ENCODE measurements at places on chromosomes 6 and 20.
A peak's percentile ranks its signal among the peaks of the same experiment; 100 is the strongest.

DNA sequence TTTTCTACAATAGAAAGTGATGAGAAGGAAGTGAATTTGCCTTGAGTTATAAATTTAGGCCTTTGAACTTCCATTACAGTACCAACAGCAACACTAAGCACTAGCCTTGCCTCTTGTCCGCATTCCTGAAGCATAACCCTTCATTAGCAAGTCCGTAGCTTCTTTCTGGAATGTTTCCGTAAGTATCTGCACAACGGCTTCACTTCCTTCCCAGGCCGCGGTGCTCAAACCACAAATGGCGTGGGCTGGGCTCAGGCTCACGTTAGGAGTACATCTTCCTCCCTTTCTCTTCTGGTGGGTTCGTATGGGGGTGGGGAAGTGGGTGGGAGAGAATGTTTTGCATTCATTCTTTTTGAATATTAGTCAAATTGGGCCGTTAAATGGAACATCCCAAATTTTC, 193.8 kb upstream of the SNX9 start:
- no peak for DNase-seq

GRCh38 chr20:45545754-45546453, 1.3 kb downstream of the EPPIN start:
- DNase-seq = no peak

GRCh38 chr6:113632220-113632864, 224.8 kb upstream of the MARCKS start:
- peak; percentile 34 for DNase-seq

DNA sequence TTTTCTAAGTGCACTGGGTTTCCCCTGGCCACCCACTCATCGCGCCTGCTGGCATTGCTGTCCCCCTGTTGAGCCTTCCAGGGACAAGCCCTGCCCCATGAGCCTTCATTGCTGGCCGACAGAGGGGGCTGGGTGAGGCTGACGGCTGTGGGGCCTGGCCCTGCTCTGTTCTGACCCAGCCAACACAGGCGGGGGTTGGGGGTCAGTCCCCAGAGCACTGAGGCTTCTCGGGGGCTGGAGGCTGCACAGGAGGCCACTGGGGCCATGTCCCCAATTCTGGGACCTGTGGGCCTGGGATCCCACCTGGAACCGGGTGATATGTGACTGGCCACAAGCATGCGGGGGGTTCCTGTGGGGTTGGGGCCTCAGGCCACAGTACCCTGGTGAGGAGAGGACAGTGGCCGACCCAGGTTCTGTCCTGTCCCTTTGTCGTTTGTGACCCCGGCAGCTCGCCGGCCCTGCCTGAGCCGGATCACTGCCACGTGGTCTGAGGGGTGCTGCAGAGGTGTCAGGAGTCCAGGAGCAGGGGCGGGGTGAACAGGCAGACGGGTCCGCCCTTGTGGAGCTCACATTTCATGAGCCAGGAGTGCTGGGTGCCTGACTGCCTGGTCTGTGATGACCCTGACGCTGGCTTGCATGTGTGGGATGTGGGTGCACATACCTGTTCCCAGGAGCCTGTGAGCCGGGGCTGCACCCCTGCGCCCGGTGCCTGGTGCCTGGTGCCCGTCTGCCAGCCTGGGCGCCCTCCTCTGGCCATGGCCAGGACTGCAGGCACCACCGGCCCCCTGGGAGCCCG, 2.1 kb upstream of the COL20A1 start:
- DNase-seq = peak; percentile 84

DNA sequence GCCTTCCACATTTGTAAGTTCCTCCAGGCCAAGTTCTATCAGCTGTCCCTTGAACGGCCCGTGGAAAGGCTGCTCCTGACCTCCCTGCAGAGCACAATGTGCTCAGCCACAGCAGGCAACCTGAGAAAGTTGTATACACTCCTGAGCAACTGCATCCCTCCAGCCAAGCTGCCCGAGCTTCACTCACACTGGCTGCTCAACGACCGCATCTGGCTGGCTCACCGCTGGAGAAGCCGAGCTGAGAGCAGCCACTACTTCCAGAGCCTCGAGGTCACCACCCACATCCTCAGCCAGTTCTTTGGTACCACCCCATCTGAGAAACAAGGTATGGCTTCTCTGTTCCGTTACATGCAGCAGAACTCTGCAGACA, 2.1 kb downstream of the ZSWIM1 start:
- DNase-seq = no peak

DNA sequence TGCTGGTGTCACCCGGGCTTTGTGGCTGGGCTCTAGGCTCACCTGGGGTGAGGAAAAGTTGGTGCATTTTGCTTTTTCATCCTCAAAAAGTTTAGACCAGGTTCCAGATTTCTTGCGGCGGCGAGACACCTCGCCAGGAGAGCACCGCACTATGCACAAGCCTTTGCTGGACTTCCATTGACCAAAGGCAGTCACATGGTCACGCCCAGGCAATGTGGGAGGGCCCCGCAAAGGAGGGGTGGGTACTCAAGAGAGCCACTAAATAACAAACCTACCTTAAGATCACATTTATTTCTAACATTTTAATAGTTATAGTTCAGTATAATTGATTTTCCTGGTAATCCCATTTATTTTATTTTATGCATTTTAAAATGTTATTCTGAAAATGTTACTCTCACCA, 3.0 kb upstream of the KIF16B start:
- no peak for DNase-seq

DNA sequence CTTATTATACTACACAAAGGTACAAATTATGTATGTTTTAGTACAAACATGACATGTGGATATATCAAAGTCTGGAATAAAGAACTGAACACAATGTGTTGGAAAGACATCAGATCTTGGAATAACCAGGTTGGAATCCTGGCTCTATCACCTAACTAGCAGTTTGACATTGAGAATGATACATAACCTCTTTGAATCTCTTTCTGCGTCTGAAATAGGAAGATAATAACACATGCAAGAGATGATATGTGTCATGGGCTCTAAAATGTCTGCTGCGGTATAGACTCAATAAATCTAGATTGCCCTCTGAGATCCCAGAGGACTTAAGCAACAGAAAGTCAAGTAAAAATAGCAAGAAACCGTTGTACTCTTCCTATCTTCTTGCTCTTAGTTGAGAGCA, 66.8 kb upstream of the CCN2 start:
- DNase-seq = no peak

DNA sequence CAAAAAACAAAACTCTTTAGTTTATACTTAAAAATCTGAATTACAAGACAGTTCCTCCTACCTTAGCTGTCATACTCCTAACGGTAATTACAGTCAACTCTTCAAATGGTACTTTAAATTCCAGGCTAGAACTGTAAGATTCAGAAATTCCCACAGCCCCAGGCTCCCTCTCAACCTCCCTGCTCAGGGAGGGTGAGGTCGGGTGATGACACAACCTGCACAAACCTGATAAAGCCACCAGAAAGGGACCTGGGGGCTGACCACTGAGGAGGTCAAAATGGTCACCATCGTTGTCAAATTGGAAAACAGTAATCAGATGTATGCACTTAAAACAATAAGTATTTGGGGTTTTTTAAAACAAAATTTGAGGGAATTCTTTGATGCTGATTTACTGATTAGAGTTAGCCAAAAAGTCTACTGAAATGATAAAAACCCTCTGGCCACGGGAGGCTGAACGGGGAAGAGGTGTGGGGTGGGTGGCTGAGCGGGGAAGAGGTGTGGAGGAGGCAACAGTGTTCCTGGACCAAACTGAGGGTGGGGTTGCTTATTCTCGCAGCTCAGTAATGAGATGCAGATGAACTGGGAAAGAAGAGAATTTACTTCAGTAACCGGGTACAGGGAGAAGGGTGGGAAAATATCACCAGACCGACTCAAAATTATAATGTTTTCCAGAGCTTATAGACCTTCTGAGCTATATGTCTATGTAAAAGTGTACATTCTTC, 52.4 kb downstream of the SLC22A1 start:
- peak; percentile 51 for DNase-seq

DNA sequence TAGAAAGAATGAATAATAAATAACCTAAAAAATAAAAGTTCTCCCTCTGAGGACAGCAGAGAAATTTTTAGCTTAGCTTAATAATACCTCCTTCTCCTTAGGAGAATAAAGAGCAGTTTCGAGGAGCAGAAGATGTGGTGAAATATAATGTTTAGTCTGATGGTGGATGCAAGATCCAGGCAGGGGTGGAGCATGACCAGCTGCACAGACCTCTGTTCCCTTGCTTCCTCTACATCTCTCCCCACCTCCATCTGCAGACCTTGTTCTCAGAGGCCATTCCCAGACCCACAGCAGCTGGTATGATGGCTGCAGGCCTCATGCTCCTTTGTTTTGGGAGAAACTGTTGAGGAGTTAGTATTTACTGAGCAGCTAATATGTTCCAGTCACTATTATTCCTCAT, 1.5 kb downstream of the BTN3A2 start:
- DNase-seq = no peak

DNA sequence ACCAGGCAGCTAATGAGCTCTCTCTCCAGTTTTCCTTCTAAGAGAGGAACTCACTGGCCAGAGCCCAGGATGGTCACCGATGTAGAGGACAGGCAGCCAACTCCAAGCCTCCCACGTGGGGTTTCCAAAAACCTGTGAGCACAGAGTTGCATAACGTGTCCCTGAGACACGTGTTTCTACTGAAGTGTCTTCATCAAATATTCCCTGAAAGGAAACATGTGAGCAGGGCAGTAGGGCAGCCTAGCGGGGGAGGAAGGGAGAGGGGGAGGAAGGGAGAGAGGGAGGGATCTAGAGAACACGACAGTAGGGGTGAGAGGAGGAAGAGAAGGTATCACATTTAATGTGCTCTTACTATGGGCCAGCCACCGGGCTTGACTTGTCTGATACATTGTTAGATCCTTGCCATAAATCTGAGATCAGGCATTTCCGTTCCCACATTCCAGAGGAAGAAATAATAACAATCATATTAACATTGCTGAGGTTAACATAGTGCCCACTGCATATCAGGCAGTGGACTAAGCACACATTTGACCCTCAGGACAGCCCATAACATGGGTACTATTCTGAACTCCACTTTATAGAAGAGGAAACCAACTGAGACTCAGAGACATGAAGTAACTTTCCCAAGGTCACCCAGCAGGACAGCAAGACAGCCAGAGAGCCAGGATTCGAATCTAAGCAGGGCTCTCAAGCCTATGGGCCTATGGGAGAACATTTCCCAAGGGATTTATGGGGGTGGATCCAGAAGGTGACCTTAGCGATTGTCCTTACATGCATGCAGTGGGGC, 4.5 kb upstream of the SYS1 start:
- DNase-seq = no peak

GRCh38 chr6:22101163-22101562, 195.7 kb downstream of the PRL start:
- no peak for DNase-seq

- DNase-seq = no peak
Measured at GRCh38 chr6:14048837-14049236, 68.7 kb upstream of the CD83 start.

DNA sequence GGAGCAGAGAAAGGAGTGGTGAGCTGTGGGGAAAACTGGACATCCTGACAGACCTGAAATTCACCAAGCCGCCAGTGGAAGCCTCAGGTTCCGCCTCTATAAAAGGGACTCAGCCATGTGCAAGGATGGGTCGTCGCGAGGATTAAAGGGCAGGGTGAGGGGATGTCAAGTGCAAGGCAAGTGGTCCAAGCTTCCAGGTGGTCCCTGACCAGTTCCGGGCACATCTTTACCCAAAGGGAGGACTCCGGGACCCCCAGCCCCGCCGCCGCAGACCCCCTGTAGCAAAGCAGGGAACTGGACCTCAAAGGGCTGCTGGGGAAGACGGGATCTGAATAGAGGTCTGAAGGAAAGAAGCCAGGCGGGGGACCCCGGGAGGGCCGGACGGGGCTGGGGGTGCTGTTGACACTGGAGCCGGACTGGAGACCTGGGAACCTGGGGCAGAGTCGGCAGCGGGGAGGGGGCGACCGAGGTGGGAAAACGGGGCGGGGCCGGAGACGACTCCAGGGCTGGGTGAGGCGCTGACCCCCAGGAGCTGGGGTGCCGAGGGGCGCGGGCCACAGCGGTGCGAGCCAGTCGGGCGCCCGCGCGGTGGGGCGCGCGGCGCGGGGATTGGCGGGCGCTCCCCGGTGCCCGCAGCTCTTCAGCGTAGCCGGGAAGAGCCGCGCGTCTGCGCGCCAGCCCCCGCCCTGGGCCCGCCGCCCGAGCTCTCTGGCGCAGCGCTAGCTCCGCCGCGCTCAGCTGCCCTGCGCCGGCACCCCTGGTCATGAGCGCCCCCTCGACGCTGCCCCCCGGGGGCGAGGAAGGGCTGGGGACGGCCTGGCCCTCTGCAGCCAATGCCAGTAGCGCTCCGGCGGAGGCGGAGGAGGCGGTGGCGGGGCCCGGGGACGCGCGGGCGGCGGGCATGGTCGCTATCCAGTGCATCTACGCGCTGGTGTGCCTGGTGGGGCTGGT, at the start of gene SSTR4:
TSS of gene SSTR4 (plus strand) at position 592 of the 951 bp plus-strand sequence. CDS start at position 764, 172 bp downstream.
- DNase-seq = no peak

DNA sequence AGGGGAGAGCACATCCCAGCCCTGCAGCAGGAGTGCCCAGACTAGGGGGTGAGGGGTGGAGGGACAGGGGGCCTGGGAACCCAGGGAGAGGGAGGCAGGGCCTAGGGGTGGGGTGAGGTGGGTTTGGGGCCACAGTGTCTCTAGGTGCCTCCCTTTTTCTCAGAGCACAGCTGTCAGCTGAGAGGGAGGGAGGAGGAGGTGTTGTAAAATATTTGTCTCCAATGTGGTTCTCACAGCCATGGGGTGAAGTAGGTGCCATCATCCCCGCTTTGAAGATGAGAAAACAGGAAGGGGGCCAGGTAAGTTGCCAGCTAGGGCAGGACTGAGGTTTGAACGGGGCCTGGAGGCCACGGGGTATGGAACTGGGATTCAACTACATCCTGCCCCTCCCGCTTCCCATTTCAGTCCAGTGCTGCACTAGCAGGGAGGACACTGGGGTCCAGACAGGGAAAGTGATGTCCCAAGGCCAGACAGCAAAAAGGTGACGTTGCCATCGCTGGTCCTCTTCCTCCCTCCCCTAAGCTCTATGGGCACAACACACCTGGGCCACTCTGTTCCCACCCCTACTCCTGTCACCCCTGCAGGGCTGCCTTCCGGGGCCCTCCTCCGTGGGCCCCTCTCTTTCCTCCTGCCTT, 20.3 kb downstream of the PACSIN1 start:
- DNase-seq = no peak

DNA sequence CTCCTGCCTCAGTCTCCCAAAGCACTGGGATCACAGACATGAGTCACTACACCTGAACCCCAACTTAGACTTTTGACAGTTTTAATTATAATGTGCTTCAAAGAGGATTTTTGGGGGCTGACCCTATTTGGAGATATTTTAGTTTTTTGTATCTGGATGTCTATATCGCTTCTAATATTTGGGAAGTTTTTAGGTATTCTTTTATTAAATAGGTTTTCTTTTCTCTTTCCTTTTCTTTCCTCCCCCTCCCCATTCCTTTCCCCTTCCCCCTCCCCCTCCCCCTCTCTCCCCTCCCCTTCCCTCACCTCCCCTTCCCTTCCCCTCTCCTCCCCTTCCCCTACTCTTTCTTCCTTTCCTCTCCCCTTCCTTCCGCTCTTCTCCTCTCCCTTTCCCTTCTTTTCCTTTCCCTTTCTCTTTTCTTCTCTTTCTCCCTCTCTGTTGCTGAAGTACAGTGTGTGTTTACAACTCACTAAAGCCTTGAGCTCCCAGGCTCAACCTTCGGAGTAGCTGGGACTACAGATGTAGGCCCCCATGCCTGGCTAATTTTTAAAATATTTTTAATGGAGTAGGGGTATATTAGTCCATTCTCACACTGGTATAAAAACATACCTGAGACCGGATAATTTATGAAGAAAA, 24.4 kb upstream of the NKX2-4 start:
- no peak for DNase-seq
